ENCODE measurements at places on chromosomes 2 and 18.

DNA sequence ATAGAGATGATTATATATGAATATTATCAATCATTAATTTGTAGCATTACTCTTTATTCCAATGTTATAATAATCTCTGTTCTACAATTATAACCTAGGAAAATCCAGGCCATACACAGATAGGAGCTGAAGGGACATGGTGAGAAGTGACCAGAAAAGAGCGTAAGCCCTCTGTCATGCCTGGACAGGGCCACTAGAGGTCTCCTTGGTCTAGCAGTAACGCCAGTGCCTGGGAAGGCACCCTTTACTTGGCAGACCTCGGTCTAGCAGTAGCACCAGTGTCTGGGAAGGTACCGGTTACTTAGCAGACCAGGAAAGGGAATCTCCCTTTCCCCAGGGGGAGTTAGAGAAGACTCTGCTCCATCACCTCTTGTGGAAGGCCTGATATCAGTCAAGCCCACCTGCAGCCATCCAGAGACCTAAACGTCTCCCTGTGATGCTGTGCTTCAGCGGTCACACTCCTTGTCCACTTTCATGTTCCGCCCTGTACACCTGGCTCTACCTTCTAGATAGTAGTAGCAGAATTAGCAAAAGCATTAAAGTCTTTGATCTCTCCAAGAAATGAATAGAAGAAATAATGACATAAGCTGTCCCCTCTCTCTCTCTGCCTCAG lies 447.5 kb upstream of the FSIP2 start:
- no peaks in the 10 kb centered on the region for H3K4me1 ChIP-seq
- H3K27ac ChIP-seq = no peak overlapping the region
- no peak for DNase-seq
- no peaks in the 10 kb centered on the region for H3K27me3 ChIP-seq
- no peaks in the 10 kb centered on the region for H3K36me3 ChIP-seq

DNA sequence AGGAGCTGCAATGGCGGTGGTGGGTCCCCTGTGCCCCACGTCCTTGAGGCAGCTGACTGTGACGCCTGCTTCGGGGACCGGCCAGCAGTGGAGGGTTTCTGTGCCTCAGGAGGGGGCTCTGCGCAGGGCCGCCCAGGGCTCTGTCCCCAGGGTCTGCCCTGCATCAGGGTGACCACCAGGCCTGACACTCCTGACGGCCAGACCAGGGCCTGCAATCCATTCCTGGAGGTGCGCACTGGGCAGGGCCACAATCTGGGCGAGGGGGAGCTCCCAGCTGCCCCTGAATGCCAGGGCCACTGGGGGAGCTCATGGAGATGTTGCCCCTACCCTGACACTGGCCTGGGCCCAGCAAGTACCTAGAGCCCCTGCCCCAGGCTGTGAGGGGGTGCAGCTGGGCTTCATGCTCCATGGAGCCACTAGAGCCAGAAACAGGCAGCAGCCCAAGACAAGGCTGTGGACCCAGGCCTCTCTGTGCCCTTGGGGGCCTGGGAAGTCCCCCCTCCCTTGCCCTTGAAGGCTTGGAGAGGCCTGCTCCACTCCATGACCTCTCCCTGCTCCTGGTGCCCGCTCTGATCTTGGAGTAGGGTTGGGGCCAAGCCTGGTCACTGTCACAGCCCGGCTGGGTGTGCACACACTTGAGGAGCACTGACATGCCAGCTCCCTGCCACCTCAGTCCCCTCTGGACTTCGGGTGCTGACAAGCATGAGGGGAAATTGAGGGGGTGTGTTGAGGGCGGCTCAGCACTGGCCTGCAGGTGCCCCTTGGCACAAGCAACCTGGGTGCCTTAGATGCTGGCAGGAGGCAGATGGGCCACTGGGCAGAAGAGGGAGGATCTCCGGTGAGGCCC lies 55.9 kb downstream of the LDAH start:
- no peaks in the 10 kb centered on the region for H3K27me3 ChIP-seq
- H3K27ac ChIP-seq = no peak overlapping the region
- no peak for DNase-seq
- H3K4me1 ChIP-seq = peaks cover 2% of the 10 kb centered on the region
- peaks cover 3% of the 10 kb centered on the region for H3K36me3 ChIP-seq
- H3K4me3 ChIP-seq = no peak overlapping the region

DNA sequence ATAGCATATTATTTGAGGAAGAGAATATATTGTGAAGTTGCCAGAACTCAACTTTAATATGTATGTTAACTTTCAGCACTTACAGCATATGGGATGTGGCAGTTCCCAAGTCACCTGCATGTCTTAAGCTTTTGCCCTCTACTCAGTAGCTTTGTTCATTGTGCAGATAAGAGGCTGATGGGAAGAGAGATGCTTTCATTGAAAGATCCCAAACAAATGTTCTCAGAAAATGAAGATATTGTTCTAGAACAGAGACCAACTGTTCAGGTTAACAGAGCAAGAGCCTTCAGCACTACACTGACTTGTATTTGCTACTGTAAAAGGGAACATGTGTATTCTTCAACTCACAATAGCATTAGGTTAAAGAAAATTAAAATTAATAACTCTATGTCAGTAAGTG lies 28.1 kb downstream of the GAREM1 start:
- no peak overlapping the region for H3K4me3 ChIP-seq
- DNase-seq = no peak
- no peaks in the 10 kb centered on the region for H3K4me1 ChIP-seq
- no peaks in the 10 kb centered on the region for H3K36me3 ChIP-seq

GRCh38 chr18:37275237-37275741 lies 290.3 kb downstream of the CELF4 start:
- no peak for DNase-seq
- H3K27ac ChIP-seq = no peak overlapping the region
- no peak overlapping the region for H3K4me3 ChIP-seq
- peaks cover 1% of the 10 kb centered on the region for H3K4me1 ChIP-seq

GRCh38 chr2:33835911-33836310 lies 236.8 kb upstream of the FAM98A start:
- DNase-seq = no peak
- no peaks in the 10 kb centered on the region for H3K27me3 ChIP-seq
- H3K27ac ChIP-seq = no peak overlapping the region
- no peaks in the 10 kb centered on the region for H3K36me3 ChIP-seq

GRCh38 chr2:48454504-48454903 lies 75.5 kb upstream of the STON1 start:
- H3K27me3 ChIP-seq = no peaks in the 10 kb centered on the region
- H3K4me1 ChIP-seq = peaks cover 20% of the 10 kb centered on the region
- H3K4me3 ChIP-seq = no peak overlapping the region
- H3K36me3 ChIP-seq = peaks cover 70% of the 10 kb centered on the region
- no peak for DNase-seq

GRCh38 chr2:96802721-96803120 lies 13.3 kb upstream of the CNNM3 start:
- no peak overlapping the region for H3K27ac ChIP-seq
- peaks cover 16% of the 10 kb centered on the region for H3K4me1 ChIP-seq
- DNase-seq = no peak
- H3K27me3 ChIP-seq = no peaks in the 10 kb centered on the region

DNA sequence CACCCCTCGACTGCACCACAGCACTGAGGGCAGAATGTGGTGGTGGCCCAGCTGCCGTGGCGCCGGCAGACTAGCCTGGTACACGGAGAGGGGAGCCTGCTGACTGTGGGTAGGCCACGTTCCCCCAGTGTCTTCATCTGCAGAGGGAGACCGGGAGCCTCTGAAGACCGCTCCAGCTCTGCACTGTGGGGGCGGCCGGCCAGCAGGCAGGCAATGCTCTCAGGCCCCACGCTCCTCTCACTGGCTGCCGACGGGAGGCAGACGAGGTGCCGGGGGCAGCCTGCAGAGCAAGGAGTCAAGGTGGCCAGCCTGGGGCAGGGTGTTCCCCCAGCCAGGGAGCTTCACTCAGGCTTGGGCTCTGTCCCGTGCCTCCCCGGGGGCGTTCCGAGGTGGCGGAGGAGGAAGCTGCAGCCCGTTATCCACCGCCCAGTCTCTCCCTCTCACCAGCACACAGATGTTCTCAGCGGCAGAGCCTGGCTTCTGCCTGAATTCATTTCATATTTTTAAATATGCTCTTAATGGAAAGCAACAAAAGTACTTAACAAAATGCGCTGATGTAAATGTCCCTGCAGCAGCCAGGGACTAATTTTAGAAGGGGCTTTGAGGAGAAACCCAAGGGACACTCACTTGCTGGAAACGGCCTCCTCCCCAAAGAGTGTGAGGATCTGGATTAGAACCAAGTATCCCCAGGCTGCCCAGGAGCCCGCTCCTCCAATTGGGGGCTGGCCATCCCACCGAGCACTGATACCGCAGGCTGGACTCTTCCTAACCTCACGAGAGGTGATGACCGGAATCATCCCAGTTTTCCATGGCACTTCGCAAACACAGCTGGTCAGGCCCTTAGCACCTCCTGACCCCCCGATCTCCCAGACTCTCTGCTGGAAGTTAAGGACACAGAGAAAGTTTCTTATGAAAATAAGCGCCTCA lies 87.8 kb downstream of the HDAC4 start:
- no peak overlapping the region for H3K27ac ChIP-seq
- peaks cover 4% of the 10 kb centered on the region for H3K36me3 ChIP-seq
- H3K4me3 ChIP-seq = no peak overlapping the region
- DNase-seq = no peak
- peaks cover 25% of the 10 kb centered on the region for H3K4me1 ChIP-seq

GRCh38 chr2:42474765-42475454 lies 18.9 kb downstream of the KCNG3 start:
- H3K4me3 ChIP-seq = no peak overlapping the region
- no peak overlapping the region for H3K27ac ChIP-seq
- H3K27me3 ChIP-seq = no peaks in the 10 kb centered on the region
- no peaks in the 10 kb centered on the region for H3K4me1 ChIP-seq

- no peak overlapping the region for H3K27ac ChIP-seq
- no peaks in the 10 kb centered on the region for H3K4me1 ChIP-seq
- H3K36me3 ChIP-seq = no peaks in the 10 kb centered on the region
These were observed 29.9 kb upstream of the MPPE1 start for GRCh38 chr18:11937874-11938478.

GRCh38 chr18:8333961-8334360 lies 275.3 kb upstream of the RAB12 start:
- H3K4me1 ChIP-seq = no peaks in the 10 kb centered on the region
- no peak for DNase-seq
- no peaks in the 10 kb centered on the region for H3K27me3 ChIP-seq
- H3K36me3 ChIP-seq = peaks cover 3% of the 10 kb centered on the region

DNA sequence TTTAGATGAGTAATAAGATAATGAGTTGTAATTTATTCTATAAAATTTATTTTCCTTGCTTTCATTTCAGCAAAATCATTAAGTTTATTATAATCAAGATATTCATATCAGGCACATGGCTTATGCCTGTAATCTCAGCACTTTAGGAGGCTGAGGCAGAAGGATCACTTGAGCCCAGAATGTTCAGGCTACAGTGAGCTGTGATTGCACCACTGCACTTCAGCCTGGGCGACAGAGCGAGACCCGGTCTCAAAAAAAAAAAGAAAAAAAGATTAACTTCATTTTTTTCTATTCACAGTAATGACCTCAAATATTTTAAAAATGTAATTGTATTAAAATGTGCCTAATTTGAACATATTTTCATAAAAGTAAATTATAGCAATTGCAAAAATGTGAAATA lies 67.9 kb downstream of the ACYP2 start:
- H3K4me1 ChIP-seq = no peaks in the 10 kb centered on the region
- DNase-seq = no peak
- no peaks in the 10 kb centered on the region for H3K27me3 ChIP-seq
- no peak overlapping the region for H3K4me3 ChIP-seq
- H3K27ac ChIP-seq = no peak overlapping the region
- peaks cover 2% of the 10 kb centered on the region for H3K36me3 ChIP-seq

Data from effector memory CD8-positive, alpha-beta T cell (primary cell).